Natural killer cell (primary cell): ENCODE measurements at places on chromosomes 5 and 9. TPM values are rescaled to one million over a fixed set of nuclear protein-coding genes. Genes with fewer than 3 reads are reported as not detected.

DNA sequence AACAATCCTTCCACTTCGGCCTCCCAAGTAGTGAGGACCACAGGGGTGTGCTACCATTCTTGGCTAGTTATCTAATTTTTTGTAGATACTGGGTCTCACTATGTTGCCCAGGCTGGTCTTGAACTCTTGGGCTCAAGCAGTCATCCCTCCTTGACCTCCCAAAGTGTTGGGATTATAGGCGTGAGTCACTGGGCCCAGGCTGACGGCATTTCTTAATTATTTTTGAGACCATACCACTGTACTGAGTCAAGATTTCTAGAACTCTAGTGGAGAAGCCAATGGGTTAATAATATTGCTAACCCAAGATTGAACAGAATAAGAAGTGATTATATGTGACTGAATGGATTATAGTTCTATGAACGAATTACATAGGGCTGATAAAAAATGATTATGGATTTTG is 66.7 kb downstream of the TARS1 start:
- no peak overlapping the region for H3K4me3 ChIP-seq
- no peak for DNase-seq
- H3K4me1 ChIP-seq, result no peaks in the 10 kb centered on the region
- H3K36me3 ChIP-seq, result no peaks in the 10 kb centered on the region

DNA sequence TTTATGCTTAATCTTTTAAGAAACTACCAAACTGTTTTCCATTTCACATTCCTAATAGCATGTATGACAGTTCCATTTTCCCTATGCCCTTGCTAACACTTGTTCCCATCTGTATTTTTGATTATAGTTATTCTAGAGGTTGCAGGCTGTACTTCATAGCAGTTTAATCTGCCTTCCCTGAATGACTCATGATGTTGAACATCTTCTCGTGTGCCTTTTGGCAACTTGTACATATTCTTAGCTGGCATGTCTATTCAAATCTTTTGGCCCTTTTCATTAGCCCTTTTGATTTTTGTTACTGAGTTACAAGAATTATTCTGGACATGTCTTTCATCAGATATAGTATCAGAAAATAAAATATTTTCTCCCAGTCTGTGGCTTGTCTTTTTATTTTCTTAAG is 320.3 kb downstream of the DIRAS2 start:
- H3K4me3 ChIP-seq, result no peak overlapping the region
- no peaks in the 10 kb centered on the region for H3K27me3 ChIP-seq
- no peaks in the 10 kb centered on the region for H3K4me1 ChIP-seq
- H3K27ac ChIP-seq, result no peak overlapping the region

The SMIM27 gene
- 18.0 TPM for total RNA-seq

The TLX3 gene
- total RNA-seq, result not detected

- H3K36me3 ChIP-seq, result peaks cover 29% of the 10 kb centered on the region
- H3K4me3 ChIP-seq, result no peak overlapping the region
- H3K27ac ChIP-seq, result no peak overlapping the region
- peaks cover 20% of the 10 kb centered on the region for H3K4me1 ChIP-seq
Observed at GRCh38 chr5:43073597-43074546, 33.8 kb upstream of the ANXA2R start.

DNA sequence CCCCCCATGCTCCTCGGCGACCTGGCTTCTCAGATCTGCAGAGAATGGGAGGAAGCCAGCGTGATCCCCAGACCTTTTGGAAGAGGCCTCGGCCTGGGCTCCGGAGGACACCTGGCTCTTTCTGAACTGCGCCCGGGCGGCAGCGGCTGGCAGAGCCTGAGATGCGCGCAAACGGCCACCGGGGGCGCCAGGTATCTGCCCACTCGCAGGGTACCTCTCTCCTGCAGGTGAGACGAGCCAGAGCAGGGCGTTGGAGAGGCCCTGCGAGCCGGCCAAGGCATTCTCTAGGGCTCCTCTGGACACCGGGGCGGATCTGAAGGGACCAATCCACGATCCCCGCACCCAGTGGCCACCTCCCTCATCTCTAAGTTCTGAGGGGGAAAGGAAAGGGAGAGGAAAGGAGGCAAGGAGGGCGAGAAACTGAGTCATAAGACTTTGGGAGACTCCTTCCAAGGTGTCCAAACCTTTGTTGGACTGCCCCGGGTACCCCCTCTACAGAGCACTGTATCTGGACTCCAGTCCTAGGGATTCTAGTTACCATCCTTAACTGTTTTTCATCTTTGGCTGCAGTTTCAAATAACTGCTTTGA is 55.0 kb upstream of the SLC46A2 start:
- no peak overlapping the region for H3K4me3 ChIP-seq
- H3K4me1 ChIP-seq, result no peaks in the 10 kb centered on the region
- DNase-seq, result no peak
- no peak overlapping the region for H3K27ac ChIP-seq
- H3K36me3 ChIP-seq, result no peaks in the 10 kb centered on the region

- H3K27ac ChIP-seq, result no peak overlapping the region
- no peak overlapping the region for H3K4me3 ChIP-seq
- H3K27me3 ChIP-seq, result no peaks in the 10 kb centered on the region
- H3K4me1 ChIP-seq, result no peaks in the 10 kb centered on the region
- no peaks in the 10 kb centered on the region for H3K36me3 ChIP-seq
Observed at GRCh38 chr5:166962461-166962860, 1329.0 kb upstream of the WWC1 start.

The SEMA5A gene
- total RNA-seq, result 0.15 TPM

The ZNF366 gene
- total RNA-seq, result 0.54 TPM

DNA sequence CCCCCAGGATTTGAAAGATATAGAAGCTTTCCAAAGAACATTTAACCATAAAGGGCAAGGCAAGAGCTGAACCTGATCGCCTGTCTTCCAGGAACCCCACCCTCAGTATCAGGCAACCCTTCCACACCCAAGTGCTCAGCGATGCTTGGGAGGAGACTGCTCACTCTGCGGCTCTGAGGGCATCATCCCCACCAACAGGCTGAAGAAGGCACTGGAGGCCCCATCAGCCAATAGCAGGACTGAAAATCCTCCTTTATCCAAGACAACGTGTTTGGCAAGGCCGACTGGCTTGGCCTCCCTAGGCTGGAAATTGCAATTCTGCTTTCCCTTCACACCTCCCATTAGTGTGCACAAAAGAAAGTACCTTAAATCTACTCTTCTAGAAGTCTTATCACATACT is 1.4 kb upstream of the PPP2CA start:
- H3K36me3 ChIP-seq, result no peaks in the 10 kb centered on the region
- peak overlapping the region; percentile 96 for H3K27ac ChIP-seq
- no peak overlapping the region for H3K4me3 ChIP-seq
- H3K27me3 ChIP-seq, result no peaks in the 10 kb centered on the region

The FOXD4L6 gene
- not detected for total RNA-seq

GRCh38 chr5:1197876-1198666 is 3.3 kb upstream of the SLC6A19 start:
- no peak for DNase-seq
- H3K27ac ChIP-seq, result no peak overlapping the region
- H3K27me3 ChIP-seq, result no peaks in the 10 kb centered on the region
- no peaks in the 10 kb centered on the region for H3K4me1 ChIP-seq
- no peaks in the 10 kb centered on the region for H3K36me3 ChIP-seq
- H3K4me3 ChIP-seq, result no peak overlapping the region

- no peak overlapping the region for H3K27ac ChIP-seq
- H3K36me3 ChIP-seq, result no peaks in the 10 kb centered on the region
- no peaks in the 10 kb centered on the region for H3K27me3 ChIP-seq
- no peaks in the 10 kb centered on the region for H3K4me1 ChIP-seq
Observed at GRCh38 chr5:23483090-23483489, 24.3 kb upstream of the PRDM9 start.

DNA sequence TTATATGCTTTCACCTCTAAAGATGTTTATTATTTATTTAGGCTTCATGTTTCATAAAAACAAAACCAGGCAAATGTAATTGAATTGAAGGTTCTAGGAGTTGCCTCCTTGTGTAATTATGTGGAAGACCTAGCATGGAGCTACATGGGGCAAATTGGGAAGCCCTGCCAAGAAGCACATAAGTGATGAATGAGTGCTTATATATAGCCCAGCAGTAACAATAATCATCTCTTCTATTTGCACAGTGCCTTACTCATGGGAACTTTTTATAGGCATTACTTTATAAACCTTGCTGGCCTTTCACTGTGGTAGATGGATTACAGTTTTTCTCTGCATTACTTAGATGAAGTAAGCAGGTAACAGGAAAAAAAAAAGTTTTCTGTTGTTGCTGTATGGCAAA is 40.0 kb upstream of the GRAMD2B start:
- H3K36me3 ChIP-seq, result no peaks in the 10 kb centered on the region
- H3K27ac ChIP-seq, result no peak overlapping the region
- no peaks in the 10 kb centered on the region for H3K27me3 ChIP-seq
- no peak for DNase-seq

- no peaks in the 10 kb centered on the region for H3K27me3 ChIP-seq
- H3K27ac ChIP-seq, result no peak overlapping the region
- no peak overlapping the region for H3K4me3 ChIP-seq
- no peaks in the 10 kb centered on the region for H3K36me3 ChIP-seq
- DNase-seq, result no peak
- H3K4me1 ChIP-seq, result no peaks in the 10 kb centered on the region
Observed at GRCh38 chr9:130779153-130779855, 55.8 kb upstream of the ABL1 start.

GRCh38 chr5:173873306-173873922 is 14.7 kb upstream of the CPEB4 start:
- no peaks in the 10 kb centered on the region for H3K4me1 ChIP-seq
- no peak overlapping the region for H3K4me3 ChIP-seq
- H3K27ac ChIP-seq, result no peak overlapping the region
- H3K27me3 ChIP-seq, result no peaks in the 10 kb centered on the region
- no peak for DNase-seq

The ORM2 gene
- not detected for total RNA-seq

DNA sequence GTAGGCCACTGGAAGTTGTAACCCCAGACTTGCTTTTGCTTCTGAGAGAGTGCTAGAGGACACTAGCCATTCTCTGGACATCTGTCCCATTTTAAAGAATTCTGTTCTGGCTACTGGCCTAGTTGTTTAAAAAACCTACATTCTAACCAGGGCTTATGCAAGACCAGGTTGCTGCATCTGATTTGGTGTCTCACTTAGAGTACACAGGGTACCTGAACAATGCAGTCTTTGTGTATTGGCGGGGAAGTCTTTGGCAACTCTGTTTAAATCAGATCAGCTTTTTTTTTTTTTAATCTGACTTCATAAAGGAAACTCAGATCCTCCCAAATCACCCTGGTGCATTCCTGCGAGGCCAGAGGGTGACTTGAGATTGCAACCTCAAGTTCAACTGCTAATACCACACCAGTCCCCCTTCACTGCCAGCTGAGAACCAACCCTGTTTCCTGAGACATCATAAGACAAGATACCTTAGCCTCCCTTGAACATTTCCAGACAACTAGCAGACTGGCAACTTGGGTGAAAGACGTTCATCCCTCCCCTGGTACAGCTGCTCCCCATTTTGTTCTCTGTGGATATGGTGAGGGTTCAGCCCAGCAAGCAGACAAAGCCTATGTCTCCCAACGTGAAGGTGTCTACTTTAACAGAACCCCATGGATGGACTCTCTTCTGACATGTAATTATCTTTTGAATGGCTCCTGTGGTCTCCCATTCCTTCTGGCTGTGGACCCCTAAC is 27.0 kb downstream of the SKP1 start:
- DNase-seq, result no peak
- no peak overlapping the region for H3K27ac ChIP-seq
- peaks cover 13% of the 10 kb centered on the region for H3K4me1 ChIP-seq
- no peaks in the 10 kb centered on the region for H3K27me3 ChIP-seq
- H3K4me3 ChIP-seq, result no peak overlapping the region

DNA sequence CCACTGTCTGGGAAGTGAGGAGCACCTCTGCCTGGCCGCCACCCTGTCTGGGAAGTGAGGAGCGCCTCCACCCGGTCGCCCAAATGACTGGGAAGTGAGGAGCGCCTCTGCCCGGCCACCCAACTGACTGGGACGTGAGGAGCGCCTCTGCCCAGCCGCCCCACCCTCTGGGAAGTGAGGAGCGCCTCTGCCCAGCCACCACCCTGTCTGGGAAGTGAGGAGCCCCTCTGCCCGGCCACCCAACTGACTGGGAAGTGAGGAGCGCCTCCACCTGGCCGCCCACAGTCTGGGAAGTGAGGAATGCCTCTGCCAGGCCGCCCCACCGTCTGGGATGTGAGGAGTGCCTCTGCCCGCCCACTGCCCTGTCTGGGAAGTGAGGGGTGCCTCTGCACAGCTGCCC is 32.9 kb downstream of the SAXO1 start:
- H3K4me3 ChIP-seq, result no peak overlapping the region
- no peaks in the 10 kb centered on the region for H3K36me3 ChIP-seq
- H3K27me3 ChIP-seq, result no peaks in the 10 kb centered on the region
- no peaks in the 10 kb centered on the region for H3K4me1 ChIP-seq
- H3K27ac ChIP-seq, result no peak overlapping the region
